ENCODE measurements at places on chromosomes 16 and 17.

DNA sequence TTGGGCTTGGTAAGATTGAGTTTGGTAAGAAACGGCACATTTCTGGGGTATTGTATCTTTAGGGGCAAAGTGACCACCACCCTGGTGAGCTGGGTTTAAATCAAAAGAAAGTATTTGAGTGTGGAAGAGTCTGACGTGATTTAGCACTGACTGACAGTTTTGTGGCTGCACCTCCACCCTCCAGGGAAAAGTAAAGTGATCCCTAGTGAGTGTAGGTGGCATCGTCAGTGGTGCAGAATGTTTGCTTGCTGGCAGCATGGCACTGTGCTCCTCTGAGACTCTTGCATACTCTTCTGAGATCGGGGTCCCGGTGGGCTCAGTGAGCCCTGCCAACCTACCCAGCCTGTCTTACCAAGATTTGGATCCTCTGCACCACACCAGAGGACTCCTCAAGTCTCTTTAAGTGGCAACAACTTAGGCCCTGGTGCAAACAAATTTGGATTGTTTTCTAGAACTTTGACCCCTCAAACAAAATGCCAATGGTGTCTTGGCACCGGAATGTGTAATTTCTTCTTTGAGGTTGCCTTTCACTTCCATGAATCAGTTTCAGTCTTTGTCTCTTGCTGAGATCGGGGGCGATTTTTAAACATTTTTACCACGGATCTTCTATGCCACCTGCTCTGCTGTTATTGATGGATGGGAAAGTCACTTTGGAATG is 2.8 kb downstream of the PRKCB start:
- no peak for DNase-seq

DNA sequence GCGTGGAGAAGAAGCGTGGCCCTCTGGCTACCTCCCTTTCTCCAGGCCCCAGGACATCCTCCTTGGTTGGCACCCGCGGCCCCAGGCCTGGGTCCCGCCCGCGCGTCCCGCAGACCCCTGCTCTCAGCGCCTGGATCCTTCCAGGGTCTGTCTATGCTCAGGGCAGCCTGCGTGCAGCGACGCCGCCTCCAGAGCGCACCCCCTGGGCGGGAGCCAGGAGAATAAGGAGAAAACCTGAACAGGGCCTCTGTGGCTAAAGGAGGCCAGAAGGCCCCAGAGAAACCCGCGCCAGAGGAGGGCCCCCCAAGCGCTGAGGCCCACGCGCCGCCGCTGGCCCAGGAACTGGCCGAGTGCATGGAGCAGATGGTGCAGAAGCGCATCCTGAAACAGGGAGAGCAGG is 40.4 kb upstream of the DNAJA2 start:
- no peak for DNase-seq

GRCh38 chr17:59845595-59846393 is 46.9 kb downstream of the TUBD1 start:
- peak; percentile 90 for DNase-seq

DNA sequence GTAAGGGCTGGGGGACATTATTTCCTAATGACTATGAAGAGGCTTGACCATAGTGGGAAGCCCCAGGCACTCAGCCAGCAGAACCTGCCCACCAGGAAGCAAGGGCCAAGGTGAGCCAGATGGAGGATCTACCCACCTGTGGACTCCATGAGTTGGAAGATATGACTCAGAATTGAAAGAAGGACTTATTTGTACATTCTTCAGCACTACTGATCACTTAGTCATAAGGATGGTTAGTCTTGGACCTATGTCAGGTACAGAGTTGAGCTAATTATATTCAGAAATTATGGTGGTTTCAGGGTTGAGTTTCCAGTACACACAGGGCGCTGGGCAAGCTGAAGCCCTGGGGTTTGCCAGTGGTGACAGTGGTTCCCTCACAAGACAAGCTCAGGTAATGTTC is 24.0 kb upstream of the GRIN2A start:
- no peak for DNase-seq

DNA sequence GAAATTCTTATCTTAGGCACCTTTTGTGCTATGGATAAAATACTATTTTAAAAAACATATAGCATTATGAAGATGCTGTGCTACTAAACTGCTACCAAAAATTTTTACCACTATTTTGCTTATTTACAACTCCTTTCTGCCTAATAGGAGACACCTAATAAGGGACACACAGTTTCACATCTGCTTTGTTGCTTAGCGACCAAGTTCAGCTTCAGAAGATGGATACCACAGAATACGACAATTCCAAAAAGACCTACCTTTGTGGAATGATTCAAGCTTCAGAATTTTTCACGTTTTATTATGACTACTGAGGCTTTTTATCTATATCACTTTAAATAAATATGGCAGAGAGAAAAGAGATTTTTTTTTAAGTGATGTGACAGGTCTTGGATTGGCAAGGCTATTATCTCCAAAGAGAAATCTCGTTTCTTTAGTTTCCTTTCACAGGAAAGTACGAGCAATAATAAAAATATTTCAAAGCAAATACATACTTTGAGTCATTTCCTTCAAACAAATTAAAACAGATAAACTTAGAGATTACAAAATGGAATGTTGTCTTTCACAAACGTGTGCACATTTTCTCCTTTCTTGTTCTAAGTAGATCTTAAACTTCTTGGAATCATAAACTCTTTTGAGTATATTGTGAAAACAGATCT is 35.4 kb downstream of the SPAG9 start:
- peak; percentile 55 for DNase-seq

DNA sequence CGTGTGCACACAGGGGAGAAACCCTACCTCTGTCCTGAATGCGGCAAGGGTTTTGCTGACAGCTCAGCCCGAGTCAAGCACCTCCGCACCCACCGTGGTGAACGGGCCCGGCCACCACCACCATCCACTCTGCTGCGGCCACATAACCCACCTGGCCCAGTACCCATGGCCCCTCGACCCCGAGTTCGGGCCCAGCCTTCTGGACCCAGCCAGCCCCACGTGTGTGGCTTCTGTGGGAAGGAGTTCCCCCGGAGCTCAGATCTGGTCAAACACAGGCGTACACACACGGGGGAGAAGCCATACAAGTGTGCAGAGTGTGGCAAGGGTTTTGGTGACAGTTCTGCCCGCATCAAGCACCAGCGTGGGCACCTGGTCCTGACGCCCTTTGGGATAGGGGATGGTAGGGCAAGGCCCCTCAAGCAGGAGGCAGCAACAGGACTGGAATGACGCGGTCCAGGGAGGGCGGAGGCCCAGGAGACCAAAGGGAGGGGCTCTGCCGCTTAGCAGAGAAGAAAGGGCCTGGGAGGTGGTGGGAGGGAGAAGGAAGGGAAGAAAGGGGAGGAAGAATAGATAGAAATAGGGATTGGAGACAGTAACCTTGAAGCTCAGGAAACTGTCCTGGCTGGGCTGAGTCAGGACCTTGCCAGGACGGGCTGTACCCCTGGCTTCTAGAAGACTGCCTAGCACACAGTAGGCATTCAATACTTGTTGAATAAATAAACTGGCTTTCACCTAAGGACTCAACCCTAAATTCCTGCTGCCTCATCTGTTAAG is 3.6 kb downstream of the ZNF48 start:
- DNase-seq = no peak

- DNase-seq = no peak
Observed at GRCh38 chr16:86930001-86930400, 351.7 kb downstream of the FOXL1 start.

GRCh38 chr16:72677662-72678447 is 370.1 kb downstream of the ZFHX3 start:
- DNase-seq = peak; percentile 85

DNA sequence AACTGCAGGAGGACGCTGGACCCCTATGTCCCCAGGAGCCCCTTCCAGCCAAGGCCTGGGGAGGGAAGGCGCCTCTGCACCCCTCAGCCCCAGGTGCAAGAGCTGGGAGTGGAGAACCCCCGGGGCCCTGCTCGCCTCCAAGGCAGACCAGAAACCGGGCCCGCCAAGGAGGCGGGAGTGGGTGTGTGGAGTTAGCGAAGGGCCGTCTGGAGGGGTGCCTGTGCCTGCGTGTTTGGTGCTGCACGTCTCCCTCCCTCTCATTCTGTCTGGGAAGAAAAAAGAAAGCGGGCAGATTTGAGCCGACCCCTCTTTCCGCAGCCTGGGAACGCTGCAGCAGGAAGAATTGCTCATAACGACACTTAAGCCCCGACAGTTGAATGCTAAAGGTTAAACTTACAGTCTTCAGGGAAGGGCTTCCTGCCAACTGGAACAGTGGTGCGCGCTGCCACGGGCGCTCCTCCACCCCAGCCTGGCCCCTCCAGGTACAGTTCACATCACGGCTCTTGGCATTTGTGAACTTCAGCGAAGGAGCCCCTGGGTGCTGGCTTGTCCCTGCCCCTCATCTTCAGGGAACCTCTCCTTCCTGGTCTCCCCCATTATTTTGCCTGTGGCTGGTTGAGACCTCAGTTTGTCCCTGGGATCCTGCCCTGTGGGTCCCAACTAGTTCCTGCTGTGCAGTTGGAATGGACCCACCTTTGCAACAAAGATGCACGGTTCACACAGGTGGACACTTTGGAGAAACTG is 19.2 kb upstream of the ZFHX3 start:
- DNase-seq = peak; percentile 66

DNA sequence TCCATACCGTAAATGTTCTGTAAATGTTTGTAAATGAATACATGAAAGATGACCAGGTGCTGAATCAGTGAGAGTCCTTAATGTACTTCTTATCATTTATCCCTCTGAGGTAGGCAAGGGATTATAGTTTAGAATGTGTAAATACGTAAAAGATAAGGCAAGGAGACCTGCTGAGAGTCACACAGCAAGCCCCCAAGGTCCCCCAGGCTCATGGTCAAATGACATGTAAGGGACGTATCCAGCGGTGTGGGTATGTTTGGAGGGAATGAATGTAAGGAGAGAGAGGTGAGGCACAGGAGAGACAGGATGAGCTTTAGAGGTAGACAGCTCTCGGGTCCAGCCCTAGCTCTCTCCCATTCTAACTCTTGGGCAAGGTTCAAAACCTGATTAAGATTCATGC is 341.8 kb downstream of the WWOX start:
- DNase-seq = no peak

All from iris pigment epithelial cell (primary cell).